AG08395 (cell line): ENCODE measurements at places on chromosomes 1 and 21.

- DNase-seq = no peak
These were observed 84.3 kb downstream of the OLFML3 start for GRCh38 chr1:114063544-114063943.

DNA sequence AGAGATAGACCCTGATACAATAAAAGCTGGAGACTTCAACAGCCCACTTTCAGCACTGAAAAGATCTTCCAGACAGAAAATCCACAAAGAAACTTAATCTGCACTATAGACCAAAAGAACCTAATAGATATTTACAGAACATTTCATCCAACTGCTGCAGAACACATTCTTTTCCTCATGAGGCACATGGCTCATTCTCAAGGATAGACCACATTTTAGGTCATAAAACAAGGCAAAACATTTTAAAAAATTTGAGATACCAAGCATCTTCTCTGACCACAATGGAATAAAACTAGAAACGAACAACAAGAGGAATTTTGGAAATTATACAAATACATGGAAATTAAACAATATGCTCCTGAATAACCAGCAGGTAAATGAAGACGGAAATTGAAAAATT, 15.0 kb upstream of the IL20 start:
- no peak for DNase-seq

- no peak for DNase-seq
These were observed 27.4 kb downstream of the AGL start for GRCh38 chr1:99877568-99877967.

GRCh38 chr1:235781807-235782206, 84.9 kb downstream of the LYST start:
- no peak for DNase-seq

DNA sequence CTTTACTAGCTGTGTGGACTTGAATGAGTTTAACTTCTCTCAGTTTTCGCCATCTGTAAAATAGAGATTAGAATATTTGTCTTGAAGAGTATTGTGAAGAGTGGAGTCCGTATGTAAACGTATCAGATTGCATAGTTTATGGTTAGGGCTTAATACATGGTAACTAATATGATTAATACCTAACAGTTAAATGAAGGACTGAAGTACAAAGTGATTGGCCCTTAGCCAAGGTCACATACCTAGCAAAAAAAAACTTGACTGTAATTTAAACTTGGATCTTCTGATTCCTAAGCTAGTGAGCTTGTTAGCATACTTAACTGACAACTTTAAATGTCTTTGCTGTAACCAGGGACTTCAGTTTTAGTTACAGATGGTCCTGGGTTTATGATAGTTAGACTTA, 1.9 kb downstream of the GIPC2 start:
- DNase-seq = no peak

GRCh38 chr1:41806472-41807155, 112.1 kb downstream of the HIVEP3 start:
- DNase-seq = no peak

- no peak for DNase-seq
These were observed 4.3 kb downstream of the SKI start for GRCh38 chr1:2232255-2232915.

DNA sequence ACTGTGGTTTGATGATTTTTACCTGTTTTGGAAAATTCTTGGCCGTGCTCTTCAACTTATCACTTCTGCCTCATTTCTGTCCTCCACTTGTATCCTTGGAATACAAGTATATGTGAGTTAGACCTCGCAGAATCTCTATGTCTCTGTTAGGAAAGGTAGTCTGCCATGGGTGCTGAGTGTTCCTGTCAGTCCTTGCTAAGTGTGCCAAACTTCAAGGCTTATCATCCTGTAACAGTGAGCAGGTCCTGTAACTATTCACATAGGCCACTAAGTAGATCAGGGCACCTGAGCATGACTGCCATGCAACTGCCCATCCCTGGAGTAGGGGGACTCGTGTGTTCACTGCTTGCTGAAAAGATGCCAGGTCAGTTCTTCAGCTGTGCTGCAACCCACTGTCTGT, 24.2 kb upstream of the BMP8B start:
- DNase-seq = no peak

- no peak for DNase-seq
These were observed 38.2 kb upstream of the TARDBP start for GRCh38 chr1:10973956-10974881.

DNA sequence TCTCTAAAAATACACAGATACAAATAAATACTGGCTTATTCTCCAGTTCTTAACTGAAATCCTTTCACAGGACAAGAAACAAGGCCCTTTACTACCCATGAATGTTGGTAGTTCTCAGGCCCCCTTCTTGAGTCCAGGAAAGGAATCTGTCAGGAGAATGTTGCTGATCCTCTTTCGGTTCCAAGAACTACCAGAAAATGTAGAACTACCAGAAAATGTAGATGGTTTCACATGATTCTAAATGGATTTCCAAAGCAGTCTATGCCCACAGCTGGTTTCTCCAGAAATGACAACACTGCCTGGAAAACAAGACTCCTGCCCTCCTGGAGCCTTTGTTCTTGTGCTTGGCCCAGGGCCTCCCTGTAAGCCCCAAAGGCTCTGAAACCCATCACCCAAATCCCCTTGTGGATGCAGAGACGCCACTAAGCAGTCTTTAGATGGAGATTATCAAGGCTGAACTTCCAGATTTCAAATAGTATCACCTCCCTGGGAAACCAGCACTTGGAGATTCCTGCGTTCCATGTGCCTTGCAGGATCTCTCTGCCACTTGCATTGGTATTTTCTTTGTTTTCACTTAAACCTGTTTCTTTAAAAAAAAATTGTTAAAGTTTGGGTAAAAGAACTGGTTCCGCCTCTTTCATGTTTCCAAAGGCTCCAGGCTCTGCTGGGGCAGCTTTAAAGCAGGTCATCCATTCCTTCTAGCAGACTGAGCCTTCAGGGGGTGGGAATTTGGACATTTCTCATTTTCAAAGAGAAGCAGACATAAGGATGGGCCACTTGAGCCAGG, 53.4 kb downstream of the MAN1C1 start:
- no peak for DNase-seq

DNA sequence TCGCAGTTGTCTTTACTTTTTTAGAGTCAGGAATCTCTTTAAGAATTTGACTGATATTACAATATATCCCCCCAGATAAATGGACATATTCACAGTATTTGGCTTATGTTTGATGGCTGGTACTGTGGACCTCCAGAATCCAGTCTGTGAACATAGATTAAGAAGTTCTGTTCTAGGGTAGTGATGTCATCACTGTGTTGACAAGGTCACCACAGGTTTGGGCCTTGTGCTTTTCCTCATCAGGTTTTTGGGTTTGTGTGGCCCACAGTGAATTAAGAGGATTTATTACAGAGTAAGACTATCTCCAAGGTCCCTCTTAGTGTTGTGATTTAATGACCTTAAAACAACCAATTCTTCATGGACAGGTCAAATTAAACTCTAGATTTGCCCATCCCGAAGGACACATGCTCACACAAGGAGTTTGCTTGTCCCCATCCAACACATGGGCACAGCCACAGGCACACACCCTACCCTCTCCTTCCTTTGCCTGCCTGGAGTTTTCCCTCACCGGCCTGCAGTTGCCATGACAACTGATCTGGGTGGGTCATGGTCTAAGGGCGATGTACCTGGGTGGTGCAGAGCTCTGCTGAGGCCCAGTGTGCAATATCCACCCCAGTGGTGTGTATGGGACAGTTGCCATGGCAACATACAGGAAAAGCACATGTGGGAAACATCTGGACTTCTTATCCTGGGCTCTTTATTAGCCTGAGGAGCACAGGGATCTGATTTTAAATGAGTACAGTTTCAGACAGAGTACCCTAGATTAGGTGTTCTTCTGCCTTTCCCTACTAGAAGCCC, 98.6 kb downstream of the NAV1 start:
- DNase-seq = peak; percentile 54
